Inflammatory macrophage treated with lipopolysaccharide for 4 hours (primary cell): ENCODE measurements at places on chromosomes 6 and 20.
A peak's percentile ranks its signal among the peaks of the same experiment; 100 is the strongest.

DNA sequence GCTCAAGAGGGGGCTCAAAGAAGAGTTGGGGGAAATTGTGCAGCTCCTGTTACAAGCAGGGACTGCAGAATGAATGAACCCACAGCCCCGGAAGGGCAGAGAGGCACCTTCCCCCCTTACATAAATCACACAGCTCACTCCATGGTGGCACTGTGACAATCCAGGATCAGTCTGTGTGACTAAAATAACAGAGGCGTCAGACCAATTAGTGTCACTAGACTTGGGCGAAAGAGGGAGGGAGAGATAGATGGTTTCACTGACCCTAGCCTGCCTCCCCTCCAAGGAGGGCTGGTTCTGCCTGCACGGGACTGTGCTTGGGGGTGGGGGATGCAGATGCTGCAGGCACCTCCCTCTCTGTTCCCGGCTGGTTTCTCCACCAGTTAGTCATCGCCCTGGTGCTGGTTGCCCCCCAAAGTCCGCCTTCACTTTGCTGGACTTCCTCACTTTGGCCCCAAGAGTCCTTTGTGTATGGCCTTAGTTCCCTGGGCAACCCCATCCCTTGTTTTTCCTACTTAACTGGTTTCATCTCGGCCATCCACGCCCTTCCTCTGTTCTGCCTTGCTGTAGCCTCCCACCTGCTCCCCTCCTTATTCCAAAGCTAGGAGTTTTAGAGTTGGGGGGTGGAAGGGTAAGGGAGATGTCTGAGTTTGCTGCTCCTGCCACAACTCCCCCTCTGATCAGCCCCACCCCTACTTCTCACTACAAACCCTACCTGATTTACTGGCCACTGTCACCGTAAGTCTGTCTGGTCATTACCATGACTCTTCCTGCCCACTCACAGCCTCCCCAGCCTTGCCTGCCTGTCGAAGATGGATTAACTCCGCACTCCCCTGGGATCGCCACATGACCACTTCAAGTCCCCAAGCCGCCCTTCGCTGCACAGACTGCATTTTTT is 17.7 kb downstream of the CCDC167 start:
- no peak for DNase-seq

GRCh38 chr6:32933661-32934085 is 7.2 kb downstream of the HLA-DMB start:
- DNase-seq: peak; percentile 77

DNA sequence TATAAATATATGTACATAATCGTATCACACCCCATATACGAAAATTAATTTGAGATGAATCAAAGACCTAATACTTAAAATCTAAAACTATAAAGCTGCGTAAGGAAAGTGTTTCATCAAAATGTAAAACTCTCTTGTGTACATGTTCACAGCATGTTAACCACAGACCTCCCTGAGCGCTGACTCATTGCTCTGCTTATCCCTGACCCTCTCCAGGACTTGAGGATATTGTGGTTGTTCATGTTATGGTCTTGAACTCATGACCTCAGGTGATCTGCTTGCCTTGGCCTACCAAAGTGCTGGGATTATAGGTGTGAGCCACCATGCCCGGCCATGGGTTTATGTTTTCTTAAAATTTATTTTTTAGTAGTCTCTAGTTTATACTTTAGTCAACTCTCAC is 14.2 kb downstream of the FAM83B start:
- no peak for DNase-seq

DNA sequence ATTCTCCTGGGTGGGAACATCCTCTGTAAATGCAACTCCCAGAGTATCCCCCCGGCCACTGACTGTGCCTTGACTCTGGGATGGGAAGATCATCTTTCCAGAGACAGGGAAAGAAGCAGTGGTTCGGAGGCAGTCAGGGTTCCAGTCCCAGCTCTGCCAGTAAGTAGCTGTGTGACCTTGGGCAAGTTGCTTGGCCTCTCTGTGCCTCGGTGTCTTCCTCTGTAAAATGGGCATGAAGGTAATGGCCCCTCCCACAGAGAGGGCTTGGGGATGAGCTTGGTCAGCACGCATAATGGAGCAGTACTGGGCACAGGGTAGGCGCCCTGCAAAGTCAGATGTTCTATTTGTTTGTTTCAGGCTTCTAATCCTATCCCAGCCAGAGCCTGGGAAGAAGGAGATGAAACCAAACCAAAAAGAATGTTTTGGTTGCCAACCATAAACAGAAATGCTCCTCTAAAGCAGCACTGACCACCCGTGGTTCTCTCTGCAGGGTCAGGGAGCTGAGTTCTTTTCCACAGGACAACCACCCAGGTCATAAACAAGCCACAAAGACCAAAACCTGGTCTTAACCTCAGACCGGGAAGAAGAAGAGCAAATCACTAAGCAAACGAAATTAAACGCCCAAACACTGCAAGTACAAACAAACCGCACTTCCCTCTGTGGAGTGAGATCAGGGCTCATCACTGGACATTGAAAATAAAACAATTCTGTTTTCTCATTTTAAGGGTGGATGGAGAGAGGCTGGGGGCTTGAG is 381.0 kb upstream of the SULF2 start:
- no peak for DNase-seq

DNA sequence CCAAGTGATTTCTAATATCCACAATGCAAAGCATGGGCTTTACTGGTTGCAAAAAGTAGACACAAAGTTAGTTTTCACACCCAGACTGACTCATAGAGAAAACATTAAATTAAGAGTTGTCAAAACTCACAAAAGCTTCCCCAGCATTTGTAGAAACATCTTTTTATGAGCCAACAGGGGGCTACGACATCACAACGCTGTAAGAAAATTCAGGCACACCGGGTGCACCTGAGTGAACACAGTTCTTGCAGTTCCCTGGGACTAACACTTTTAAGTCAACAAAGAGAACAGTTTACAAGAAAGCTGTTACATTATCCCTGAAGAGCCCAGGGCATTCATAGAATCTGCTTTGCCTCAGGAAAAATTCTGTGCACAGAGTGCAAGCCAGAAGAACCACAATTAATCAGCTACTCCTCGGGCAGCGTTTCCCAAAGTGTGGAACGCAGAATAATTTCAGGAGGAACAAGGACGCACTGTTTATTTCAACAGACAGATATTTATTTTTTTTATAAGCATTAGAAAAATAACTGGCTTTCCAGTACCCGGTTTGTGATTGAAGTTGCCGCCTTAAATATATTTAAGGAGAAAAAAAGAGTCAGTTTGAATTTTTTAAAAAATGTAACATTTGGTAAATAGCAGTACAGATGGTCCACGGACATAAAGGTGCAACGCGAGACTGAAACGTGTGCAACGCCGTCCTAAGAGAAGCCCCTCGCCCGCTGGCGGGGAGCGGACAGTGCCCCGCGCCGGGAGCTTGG is 1.2 kb downstream of the NCOA5 start:
- peak; percentile 12 for DNase-seq

DNA sequence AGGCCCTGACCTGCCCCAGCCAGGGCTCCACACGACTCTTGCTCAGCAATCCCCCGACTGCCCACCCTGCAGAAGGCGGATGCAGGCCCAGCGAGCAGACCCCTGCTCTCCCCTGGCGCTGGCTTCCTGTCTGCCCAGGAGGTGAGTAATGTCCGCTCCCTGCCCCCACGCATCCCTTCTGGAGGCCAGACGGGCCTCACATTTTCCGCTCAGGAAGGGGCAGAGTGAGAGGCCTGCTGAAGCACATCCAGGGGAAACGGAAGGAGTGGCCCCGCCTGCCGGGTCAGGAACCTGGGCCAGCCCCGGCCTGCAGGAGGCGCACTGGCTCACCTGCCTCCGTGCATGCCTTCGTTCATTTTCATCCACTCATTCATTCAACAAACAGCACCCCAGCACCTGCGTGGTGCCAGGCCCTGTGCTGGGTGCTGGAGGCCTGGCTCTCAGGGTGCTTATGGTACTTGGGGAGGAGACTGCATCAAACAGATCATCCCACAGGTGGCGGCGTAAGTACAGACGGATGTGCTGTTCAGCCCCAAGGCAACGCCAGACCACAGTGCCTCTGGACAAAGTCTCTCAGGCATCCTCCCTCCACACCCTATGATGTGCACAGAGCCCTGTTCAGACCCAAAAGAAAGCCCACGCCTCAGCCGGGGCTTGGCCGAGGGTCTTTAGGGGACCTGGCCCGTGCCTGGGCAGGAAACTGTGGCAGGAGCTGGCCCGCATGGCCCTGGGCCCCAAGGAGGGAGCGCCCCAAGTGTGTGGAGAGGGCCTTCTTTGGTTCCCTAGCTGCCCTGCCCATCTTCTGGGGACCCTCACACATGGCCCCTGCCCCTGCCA is 112.1 kb downstream of the ASXL1 start:
- DNase-seq: peak; percentile 63

- DNase-seq: no peak
Measured at GRCh38 chr6:98836025-98836961, 1.9 kb downstream of the POU3F2 start.

- DNase-seq: no peak
Measured at GRCh38 chr6:88365230-88365629, 199.1 kb upstream of the CNR1 start.

- DNase-seq: no peak
Measured at GRCh38 chr6:87494761-87495422, 22.1 kb downstream of the SLC35A1 start.

GRCh38 chr20:42857446-42857845 is 332.3 kb downstream of the PTPRT start:
- DNase-seq: no peak

DNA sequence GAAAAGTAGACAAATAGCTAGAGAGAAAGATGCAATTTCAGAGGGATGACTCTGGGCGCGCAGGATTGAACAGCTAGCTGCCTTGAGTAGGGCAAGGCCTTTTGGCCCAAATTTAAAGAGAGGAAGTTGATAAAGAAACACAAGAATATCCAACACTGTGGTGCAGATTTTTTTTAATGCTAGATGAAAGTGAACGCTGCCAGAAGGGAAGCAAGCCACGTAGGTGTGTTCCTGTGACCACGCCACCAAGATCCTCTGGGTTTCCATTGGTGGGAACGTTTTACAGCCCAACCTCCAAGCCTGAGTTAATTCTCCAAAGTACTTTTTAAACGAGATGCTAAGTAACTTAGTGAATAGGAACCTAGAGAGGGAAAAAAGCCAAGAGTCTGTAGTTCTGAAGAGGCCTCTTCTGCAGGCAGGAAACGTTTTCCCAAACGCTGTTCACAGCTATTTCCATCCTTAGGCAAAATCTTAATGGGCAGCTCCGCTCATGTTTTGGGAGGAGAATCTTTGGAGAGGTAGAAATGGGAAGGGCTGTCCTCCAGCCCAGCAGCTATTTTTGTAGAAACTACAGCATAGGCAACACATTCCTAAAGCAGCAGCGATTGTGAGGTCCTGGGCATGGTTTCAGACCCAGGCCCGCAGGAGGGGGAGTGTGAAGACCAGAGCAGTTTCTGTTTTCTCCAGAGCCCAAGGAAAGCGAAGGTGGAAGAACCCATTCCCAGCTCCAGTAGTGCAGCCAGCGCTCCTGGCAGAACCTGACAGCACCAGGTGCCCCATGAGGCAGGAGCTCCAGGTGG is 8.2 kb downstream of the LY86 start:
- DNase-seq: peak; percentile 47

DNA sequence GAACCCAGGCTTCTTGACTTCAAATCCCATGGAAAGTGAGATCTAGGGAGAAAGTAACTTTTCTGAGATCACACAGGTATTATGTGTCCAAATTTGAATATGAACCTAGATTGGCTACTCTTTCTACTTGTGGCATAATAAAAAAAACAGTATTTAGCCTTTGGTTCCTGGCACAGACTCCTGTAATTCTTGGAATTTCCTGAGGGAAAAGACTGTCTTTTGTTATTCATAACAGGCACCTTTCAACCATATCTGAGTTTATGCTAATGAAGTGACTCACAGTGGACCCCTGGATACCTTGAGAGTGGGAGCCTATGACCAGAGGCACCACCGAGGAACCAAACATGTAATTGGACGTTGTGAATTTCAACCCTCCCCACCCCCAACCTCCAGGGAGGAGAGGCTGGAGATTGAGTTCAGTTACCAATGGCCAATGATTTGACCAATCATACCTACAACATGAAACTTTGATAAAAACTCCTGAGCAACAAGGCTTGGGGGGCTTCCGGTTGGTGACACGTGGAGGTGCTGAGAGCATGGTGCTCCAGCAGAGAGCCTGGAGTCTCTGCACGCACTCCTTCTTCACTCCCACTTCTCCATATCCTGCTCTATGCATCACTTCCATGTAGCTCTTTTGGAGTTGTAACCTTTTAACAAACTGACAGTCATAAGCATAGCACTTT is 48.8 kb downstream of the LAMA4 start:
- no peak for DNase-seq

DNA sequence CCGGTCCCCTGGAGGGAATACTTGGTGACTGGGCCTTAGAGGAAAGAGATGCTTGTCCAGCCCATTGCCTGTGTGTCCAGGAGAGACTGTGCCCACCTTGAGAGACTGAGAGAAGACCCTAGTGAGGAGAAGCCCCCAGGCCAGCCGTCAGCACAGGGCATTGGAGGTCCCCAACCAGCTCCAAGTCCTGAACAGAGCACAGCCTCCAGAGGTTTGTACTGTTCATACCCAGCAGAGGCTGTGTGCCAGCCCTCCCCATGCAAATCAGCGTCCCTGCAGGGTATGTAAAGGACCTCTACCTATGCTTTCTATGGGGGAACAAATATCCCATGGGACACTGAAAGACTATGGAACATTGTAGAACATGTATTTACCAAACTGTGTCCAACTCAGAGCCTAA is 8.4 kb downstream of the HLA-E start:
- DNase-seq: no peak
